ENCODE measurements at places on chromosomes 4 and X.

DNA sequence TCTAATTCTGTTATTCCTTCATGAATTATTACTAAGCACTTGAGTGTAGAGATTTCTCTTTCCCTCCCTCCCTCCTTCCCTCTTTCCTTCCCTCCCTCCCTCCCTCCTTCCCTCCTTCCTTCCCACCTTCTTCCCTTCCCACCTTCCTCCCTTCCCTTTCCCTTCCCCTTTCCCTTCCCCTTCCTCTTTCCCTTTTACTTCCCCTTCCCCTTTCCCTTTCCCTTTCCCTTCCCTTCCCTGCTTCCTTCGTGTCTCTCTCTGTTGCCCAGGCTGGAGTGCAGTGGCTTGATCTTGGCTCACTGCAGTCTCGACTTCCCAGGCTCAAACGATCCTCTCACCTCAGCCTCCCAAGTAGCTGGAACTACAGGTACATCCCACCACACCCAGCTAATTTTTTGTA, 49.4 kb upstream of the RAB40AL start:
- no peak for DNase-seq

GRCh38 chrX:68941385-68941952, 112.6 kb downstream of the EFNB1 start:
- DNase-seq, result no peak

DNA sequence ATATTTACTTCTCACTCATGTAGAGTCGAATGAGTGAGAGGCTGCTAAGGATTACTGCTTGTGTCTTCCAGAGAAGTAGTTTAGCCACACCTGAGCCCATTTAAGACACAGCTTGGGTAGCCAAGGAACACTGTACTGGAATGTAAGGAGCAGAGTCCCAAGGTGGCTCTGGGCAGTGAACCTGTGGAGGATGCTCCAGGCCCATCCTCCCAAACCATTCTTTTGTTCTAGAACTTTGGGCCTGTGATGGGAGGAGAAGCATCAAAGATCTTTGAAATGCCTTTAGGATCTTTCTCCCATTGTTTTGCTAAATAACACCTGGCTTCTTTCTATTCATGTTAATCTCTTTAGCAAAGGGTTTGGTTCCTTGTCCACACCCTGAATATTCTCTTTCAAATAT, 162.2 kb downstream of the KLHL4 start:
- DNase-seq, result no peak

GRCh38 chrX:150456941-150457340, 93.8 kb downstream of the MAMLD1 start:
- no peak for DNase-seq

GRCh38 chr4:17781300-17782287, at the start of gene FAM184B:
FAM184B (minus strand) TSS chr4:17781621; CDS start chr4:17781299, 322 bp downstream.
- DNase-seq, result no peak

- DNase-seq, result no peak
These were observed 12.6 kb downstream of the ELF4 start for GRCh38 chrX:130097507-130098209.

DNA sequence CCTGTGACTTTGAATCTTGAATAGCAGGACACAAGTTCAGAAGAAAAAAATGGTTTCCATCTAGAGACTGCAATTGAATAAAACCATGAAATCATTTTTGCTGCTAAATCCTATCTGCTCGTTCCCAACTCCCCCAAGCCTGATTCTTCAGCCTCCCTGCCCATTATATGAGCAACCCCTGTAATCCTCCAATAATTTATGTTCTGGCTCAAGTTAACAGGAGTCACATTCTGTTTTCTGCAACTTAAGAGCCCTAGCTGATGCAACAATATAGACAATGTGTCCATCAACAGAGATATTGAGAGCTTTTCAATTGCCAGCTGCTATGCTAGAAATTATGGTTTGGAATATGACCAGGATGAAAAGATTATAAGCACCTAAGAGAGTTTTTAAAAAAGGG, 84.1 kb downstream of the LDB2 start:
- no peak for DNase-seq

All from activated T-helper 2 cell treated with anti-CD3 and anti-CD28 coated beads, Interferon-gamma antibody, Interleukin-2, Interleukin-4, amounts not matched to agents 10 μg/mL and 5 μg/mL and 100 μg/mL, durations not matched to agents 14 hours and 24 hours and 36 hours (primary cell).